CD14-positive monocyte (primary cell): ENCODE measurements at places on chromosomes 5 and 9.

DNA sequence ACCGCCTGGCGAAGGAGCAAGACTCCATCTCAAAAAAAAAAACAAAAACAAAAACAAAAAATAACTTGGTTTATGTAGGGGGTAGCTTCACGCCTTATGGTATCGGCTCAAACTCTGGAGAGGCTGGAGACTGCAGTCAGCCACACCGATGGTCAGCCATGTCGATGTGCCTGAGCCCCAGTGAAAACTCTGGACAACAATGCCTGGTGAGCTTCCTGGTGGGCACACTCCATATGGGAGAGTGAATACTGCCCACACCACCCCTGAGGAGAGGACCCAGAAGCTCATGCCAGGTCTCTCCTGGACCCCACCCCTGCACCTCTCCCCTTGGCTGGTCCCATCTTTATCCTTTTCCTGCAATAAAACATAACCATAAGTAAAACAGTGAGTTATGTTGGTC is 19.6 kb downstream of the IPPK start:
- DNase-seq = no peak

DNA sequence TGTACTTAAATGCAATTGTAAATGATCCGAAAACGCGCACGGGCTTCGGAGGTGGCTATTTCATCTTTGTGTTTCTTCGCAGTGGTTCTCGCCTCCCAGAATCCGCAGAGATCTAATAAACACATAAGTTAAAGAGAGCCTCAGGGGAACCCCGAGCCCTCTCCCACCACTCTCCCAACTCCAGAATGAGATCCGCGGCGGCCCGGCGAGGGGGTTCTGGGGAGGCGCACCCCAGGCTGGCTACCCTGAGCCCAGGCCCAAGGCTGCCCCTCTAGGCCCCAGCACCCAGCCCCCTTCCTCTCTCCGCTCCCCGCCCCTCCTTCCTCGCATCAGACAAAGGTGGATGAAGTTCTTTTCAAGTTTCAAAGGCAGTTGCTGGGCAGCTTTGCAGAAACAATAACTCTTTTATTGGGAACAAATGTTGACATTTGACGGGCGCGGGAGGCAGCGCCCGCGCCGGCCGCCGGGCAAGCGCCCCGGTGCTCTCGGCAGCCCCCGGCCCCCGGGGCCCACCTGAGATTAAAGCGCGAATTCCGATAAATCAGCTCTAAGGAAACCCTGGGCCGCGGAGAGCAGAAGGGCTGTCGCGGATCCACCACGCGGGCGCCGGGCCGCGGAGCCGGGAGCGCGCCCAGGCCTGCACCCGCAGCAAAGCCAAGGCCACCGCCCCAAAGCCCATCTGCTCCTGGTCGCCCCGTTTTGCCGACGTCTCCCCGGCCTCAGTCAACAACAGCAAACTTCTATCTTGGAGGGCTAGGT is 8.4 kb downstream of the IRX2 start:
- DNase-seq = no peak

- no peak for DNase-seq
These were observed 32.1 kb downstream of the SH3PXD2B start for GRCh38 chr5:172422255-172422654.

- DNase-seq = peak; percentile 96
These were observed 242.3 kb upstream of the PTGER4 start for GRCh38 chr5:40437452-40437861.

DNA sequence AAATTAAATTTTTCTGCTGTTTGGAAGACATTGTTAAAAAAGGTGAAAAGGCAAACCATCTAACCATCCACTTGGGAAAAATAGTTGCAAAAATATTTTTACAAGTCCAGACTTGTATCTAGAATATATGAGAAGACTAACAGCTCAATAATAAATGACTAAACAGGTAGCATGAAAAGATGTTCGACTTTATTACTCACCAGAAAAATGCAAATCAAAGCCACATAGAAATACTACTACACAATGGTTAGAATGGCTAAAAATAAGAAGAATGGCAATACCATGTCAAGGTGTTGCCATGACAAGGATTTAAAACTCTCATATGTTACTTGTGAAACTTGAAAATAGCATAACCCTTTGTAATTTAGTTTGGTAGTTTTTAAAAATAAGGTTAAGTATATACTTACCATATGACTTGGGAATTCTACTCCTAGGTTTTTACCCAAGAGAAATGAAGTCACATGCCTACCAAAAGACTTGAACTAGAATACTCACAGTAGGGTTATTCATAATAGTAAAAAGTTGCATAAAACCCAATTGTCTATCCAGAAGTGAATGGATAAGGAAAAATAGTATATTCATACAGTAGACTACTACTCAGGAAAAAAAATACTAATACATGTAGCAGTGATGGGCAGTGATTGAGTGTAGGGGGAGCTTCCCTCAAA is 93.8 kb downstream of the VPS13A start:
- no peak for DNase-seq

- DNase-seq = no peak
These were observed 372 bp downstream of the EDF1 start for GRCh38 chr9:136865768-136866103.

DNA sequence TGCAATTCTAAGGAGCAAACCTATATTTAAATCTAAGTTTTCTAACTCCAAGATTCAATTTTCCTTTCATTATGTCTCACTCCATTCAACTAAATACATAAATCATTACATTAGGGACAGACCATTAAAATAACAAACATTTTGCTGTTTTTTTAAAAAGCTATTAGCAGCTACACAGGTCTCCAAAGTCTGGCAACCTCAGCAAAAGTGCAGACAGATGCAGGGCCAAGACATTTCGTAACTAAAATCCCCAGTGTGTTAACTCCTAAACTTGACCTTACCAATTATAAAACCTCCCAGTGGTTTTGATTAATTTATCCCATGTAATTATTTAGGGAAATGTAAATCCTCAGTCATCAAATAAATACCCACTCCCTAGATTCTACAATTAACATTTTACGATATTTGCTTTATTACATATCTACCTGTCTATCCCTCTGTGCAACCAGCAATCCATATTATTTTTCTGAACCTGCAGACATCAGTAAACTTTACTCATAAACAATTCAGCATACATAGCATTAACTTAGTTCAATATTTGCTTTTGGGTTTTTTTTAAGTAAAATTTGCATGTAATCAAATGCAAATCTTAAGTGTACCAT is 64.7 kb downstream of the RGS7BP start:
- DNase-seq = no peak
